Neural crest cell (in vitro differentiated cells): ENCODE measurements at places on chromosomes 16 and 17.

DNA sequence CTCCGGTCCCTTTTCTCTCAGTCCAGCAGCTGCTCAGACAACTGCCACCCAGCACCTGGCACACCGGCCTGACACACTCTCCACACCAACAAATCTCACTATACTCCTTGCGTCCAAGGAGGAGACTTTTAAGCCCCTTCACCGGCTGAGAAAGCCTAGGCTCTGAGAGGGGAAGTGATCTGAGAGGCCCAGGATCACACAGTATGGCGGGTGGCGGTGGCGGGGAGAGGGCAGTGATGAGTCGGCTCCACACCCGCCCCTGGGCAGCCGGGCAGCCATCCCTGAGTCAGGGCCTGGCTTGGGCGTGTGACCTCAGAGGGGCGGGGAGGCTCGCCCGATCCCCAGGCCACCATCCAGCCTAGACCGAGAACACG lies 569 bp downstream of the FLII start:
- no peak for DNase-seq

DNA sequence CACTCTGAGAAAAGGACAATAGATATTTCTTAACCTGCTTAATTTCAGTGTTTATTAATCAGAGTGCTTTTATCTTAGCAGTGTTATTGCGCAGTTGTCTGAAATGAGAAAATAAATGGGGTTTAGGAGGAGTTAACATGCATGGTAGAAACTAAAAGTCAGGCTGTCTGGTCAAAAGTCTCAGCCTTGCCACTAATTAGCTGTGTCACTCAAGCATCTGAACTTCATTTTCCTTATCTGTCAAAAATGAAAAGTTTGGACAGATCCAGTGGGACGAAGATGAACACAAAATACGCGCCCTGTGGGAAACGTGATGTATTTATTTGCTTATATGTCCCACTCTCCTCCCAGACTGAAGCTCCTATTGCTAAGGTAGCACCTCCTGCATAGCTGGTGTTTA lies 6.3 kb upstream of the MEIOB start:
- DNase-seq = no peak

GRCh38 chr17:38702916-38703741 lies 1.9 kb upstream of the MLLT6 start:
- DNase-seq = peak; percentile 15

GRCh38 chr16:19804538-19805323 lies 79.9 kb downstream of the GPRC5B start:
- no peak for DNase-seq

DNA sequence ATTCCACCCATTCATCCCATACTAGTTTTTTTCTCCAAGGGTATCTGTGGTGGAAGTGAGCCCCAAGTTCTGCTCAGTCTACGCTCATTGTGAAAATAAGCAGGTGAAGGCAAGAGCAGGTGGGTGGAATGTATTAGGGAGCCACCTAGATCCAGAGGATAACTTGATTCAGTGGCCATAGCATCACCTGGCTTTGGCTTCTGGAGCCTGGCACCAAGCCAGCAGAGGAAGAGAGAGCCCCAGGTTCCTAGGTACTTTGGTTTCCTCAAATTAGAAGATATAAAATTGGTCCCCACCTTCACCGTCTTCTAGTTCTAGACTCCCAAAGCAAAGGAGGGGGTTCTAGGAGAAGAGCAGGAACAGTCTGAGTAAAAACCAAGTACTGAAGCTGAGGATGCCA lies 4.1 kb downstream of the FXR2 start:
- DNase-seq = no peak
